Glomerular endothelial cell (primary cell): ENCODE measurements at places on chromosomes 16 and 17. TPM values are rescaled to one million over a fixed set of nuclear protein-coding genes. Genes with fewer than 3 reads are reported as not detected.

GRCh38 chr16:56675685-56676210 is 6.1 kb downstream of the MT1H start:
- DNase-seq = no peak

FA2H gene
- 0.34 TPM in 1 of 2 replicates, not detected in the other for total RNA-seq

- DNase-seq = no peak
These were observed 47.1 kb downstream of the IRX3 start for GRCh38 chr16:54239456-54239855.

DNA sequence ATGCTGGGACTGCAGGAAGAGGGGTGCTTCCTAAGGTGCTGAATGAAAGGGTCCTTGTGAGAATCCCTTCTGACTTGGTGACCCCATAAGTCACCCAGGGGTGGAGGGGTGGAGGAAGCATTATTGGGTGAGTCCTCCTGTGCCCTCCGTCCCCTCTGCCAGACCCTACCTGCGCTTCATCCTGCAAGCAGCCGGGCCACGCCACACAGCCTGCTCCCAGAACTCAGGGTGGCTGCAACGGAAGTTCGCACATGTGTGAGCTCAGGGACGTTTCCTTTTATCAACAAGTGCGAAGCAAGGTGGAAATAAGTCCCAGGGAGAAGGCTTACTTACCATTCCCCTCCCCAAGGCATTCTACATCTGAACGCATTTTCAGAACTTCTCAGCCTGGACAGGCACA is 40.9 kb downstream of the COX4I1 start:
- no peak for DNase-seq

DNA sequence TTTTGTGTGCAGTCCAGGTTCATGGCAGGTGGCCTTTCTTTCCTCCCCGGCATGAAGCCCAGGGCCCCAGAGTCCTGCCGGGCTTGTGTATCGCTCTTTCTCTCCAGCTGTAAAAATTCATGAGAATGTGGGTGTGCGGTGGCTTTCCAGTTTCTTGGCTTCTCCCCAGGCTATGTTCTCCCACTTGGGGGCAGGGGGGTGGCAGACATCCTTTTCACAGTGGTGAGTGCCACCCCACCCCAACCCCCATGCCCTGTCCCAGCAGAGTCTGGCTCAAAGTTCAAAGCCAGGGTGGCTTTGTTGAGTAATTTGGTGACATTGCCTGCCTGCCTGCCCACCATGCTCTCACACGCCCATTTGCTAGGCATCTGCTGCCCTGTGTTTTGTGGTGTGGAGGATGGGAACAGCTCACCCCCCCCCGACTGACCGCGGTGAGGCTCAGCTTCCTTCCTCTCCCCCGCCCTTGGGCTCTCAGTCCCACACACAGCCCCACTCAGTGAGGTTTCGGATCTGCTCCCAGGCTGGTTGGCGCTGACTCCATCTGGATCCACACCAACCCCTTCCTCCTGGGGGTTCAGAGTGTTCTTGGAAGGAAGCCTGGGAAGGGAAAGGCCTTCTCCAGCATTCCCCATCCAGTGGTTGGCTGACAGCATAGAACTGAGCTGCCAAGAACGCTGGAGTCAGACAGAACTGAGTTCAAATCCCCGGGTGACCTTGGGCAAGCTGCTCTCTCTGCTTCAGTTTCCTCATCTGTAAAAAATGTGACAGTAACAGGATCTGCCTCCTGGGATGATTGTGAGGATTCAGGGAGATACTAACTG is 36.0 kb downstream of the CHD9 start:
- peak; percentile 75 for DNase-seq

DNA sequence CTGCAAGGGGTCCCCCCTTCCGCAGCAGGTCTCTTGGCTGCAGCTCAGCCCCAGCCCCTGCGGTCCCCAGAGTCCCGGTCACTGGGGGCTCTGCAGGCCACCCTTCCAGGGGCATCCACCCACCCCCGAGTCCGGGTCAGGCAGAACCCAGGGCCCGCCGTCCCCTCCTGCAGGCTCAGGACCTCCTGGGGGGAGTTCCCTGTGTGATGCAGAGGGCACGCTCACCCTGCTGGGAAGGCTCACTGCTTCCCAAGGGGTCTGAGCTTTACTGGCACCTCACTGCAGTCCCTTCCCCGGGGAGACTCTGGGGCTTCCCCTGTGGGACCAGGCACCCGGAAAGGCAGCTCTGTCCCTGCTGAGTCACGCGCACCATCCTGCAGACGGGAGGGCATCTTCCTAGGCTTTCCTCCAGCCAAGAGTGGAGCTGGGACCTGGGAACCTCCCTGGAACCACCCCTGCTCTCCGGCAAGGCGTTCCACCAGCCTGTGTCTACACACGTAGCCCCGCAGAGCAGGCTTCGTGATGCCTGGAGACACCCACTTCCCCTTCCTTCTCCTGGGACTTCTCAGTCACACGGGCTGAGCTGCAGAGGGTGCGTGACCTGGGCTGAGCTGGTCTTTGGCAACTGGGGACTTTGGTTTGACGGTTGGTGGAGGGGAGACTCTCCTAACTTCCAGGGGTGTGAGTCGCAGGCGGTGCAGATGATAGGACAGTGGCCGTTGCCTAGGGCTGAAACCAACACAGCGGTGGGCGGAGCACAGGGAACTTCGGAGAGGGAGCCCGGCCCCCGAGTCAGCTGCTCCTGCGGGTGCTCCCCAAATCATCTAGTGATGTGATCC is 23.4 kb downstream of the SLC25A10 start:
- DNase-seq = no peak

DNA sequence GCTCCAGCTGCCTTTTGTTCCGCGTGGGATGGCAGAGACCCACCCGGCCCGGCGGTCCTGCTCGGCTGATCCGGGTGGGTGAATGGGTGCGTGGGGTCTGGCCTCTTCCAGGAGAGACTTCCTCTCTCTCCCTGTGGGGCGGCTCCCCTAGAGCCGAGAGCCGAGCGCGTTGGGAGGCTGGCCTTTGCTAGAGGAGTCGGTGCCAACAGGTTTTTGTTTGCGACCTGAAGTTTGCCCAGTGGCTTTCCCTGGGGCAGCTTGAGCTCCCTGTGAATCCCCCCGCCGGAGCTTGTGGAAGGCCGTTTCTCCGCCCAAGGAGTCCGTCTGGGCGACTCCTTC is 970 bp downstream of the EPN2 start:
- no peak for DNase-seq

GRCh38 chr17:75031972-75032719 is 14.6 kb downstream of the ATP5PD start:
- DNase-seq = no peak

- no peak for DNase-seq
These were observed 20.4 kb downstream of the NFATC3 start for GRCh38 chr16:68105611-68106010.

GRCh38 chr17:71850812-71851211 is 270.0 kb upstream of the SOX9 start:
- DNase-seq = no peak

DNA sequence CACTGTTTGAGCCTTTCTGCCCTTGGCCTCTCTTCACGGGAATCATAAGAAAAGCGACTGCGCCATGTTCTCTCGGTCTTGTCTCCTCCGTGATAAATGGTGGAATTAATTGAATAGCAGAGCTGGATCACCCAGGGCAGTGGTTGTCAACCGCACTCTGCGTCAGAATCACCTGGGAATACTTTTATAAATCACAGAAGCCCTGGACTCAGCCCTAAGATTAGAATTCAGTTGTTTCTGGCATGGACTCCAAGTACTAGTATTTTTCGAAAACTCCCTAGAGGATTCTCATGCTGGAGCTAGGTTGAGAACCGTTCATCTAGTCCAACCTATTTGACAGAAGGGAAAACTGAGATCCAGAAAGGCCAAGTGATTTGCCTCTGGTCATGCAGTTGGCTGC is 64.1 kb downstream of the SPACA3 start:
- no peak for DNase-seq

HSDL1 gene
- 19.1 and 23.7 TPM in 2 replicates for total RNA-seq

TTLL6 gene
- total RNA-seq = not detected in 2 replicates

DNA sequence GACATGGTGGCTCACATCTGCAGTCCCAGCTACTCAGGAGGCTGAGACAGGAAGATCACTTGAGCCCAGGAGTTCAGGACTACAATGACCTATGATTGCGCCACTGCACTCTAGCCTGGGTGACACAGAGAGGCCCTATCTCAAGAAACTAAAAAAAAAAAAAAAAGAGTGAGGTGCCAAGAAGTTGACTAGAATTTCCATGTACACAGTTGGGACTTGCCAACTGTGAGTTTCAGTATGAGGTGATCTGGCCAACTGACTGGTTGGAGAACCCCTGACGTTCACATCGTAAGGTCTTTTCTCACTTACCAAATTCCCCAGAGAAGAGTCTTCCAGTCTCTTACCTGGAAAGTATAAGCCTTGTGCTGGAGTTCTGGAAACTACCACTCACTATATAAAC is 3.1 kb upstream of the MED11 start:
- no peak for DNase-seq

ITGAL gene
- total RNA-seq = not detected in 2 replicates

DNA sequence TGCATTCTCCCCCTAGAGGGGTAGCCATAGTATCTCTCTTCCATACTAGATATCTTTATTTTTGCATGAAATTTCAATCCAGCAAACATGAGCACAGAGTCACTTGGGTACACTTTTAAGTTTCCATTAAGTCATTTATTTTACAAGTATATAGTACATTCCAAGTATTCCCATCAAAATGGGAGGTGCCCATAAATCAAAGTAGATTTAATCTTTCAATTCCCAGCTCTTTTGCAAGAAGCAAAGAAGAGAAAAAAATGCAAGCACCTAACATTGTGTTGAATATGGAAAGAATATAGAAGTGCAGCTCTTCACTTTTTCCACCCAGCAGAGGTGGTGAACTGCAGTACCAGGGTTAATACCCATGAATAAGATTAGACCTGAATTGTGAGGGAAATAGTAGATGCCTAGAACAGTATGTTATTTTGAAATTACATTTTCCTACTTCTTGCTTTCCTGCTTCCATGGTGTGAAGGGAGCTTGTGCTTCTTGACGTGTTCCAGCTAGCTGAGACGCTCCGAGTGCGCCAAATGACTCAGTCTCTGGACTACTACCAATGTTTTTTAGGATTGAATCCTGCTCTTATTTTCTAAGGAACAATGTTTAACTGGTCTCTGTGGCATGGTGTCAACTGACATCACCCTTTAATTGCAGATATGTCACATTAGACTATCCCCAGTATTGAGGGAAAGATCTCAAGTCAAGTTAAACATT is 151.1 kb upstream of the MAF start:
- no peak for DNase-seq

GRCh38 chr16:11047057-11047456 is 102.7 kb downstream of the CLEC16A start:
- DNase-seq = no peak

DNA sequence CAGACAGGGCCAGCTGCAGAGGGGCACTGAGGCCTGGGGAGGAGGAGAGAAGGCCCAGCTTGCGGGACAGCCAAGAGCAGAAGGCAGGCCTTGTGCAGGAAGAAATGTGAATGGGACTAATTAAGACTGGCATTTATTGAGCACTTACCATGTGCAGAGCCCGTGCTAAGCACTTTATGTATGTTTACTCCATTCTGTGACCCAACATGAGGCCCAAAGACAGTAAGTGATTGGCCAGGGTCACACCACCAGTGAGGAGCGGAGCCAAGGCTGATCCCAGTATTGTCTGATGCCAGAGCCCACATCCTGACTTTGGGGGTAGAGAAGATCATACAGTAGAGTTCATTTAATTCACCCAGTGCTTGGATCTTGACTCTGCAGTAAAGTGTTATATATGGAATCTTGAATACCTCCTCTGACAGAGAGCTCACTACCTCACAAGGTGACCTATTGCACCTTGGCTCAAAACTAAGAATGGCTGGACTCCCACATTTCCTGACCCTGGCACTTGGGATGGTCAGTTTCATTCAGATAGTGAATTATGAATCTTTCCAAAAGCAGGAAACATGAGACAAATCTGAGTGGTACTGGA is 13.6 kb downstream of the KATNB1 start:
- no peak for DNase-seq

DNA sequence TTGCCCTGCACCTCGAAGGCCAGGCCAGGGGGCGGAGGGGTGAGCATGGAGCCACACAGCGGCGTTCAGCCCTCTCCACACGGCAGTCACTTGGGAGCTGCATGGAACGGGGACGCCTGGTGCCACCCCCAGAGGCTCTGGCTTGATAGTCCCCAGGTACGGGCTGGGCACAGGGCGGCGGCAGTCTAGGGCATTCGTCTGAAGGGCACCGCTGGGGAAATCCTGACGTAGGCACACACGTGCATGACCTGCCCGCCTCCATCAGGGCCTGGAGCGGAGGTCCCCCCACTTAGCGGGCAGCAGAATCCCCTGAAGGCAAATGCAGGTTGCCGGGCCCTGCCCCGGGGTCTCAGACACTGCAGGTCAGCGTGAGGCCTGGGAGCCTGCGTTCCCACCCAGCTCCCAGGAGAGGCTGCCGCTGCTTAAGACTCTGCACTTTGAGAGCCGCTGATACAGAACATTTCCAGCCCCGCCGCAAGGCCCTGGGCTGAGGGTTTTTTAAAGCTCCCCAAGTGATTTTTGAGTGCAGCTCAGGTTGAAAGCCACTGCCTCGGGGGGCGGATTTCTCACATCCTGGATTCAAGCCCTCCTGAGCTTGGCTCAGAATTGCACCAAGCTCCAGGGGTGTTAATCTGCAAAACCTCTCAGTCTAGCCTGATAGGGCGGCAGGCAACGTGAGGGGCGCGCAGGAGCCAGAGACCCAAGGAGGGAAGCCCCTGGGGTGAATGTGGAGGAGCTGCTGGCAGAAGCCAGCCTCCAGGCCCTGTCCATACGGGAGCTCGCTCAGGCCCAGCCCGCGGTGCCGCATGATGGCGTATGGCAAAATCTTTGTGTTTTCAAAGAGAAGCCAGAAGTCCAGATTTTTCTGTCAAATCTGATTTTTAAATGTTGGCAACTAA is 182.3 kb upstream of the GSE1 start:
- no peak for DNase-seq

DNA sequence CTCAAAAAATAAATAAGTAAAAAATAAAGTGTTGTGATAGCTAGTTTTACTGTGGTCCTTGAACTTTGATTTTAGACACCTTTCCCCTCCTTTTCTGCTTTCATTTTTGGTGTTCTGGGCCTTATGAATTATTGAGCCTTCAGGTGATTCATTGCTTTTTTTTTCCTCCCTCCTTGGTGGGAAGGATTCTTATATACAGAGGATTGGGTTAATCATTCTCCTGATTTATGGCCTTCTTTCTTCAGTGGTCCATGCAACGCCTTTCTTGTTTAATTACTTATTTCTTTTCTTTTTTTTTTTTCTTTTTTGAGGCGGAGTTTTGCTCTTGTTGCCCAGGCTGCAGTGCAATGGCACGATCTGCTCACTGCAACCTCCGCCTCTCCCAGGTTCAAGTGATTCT is 8.0 kb upstream of the MYL4 start:
- no peak for DNase-seq

GRCh38 chr17:29563816-29564215 is 3.0 kb downstream of the ABHD15 start:
- no peak for DNase-seq

TSNAXIP1 gene
- 0.39 and 0.88 TPM in 2 replicates for total RNA-seq

DNA sequence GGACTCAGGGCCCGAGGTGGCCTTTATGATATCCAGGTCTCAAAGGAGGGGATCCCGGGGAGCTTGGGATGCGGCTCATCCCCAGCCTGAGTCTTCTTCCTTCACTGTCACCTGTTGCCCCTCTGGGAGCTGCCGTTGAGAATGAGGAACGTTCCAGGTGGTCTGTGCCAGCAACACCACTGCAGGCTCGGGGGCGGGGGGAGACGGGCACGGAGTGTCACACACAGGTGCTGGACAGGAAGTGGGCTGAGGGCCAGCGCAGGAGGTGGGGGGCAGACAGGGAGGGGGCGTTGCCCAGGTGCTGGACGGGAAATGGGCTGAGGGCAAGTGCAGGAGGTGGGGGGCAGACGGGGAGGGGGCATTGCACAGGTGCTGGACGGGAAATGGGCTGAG is 28.2 kb downstream of the METRNL start:
- DNase-seq = no peak
